ENCODE measurements at places on chromosomes 5 and 9. TPM values are rescaled to one million over a fixed set of nuclear protein-coding genes. Genes with fewer than 3 reads are reported as not detected.

SNCB gene
- not detected for total RNA-seq

DNA sequence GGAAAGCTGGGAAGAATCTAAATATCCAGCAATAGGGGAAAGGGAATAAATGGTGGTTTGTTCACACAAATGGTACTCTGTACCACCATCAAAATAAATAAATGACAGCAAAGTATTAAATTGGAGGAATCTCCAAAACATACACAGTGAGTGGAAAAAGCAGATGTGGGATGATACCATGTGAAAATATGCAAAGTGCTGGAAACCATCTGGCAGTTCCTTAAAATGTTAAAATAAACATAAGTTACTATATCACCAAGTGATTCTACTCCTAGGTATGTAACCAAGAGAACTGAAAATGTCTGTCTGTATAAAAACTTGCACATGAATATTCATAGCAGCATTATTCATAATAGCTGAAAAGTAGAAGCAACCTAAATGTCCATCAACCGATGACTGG lies 41.9 kb upstream of the TEX48 start:
- no peak overlapping the region for H3K4me3 ChIP-seq
- H3K36me3 ChIP-seq = no peaks in the 10 kb centered on the region
- no peaks in the 10 kb centered on the region for H3K27me3 ChIP-seq
- no peak overlapping the region for H3K27ac ChIP-seq
- H3K4me1 ChIP-seq = no peaks in the 10 kb centered on the region
- no peak for DNase-seq

- H3K4me3 ChIP-seq = no peak overlapping the region
- no peak for DNase-seq
- H3K27ac ChIP-seq = no peak overlapping the region
- no peaks in the 10 kb centered on the region for H3K4me1 ChIP-seq
- no peaks in the 10 kb centered on the region for H3K36me3 ChIP-seq
Observed at GRCh38 chr5:156339139-156339841, 12.3 kb downstream of the SGCD start.

ZNF618 gene
- 15.1 TPM for total RNA-seq

LPAR1 gene
- 19.9 TPM for total RNA-seq

GRCh38 chr9:91427873-91428272 lies 4.2 kb upstream of the NFIL3 start:
- H3K4me3 ChIP-seq = no peak overlapping the region
- no peak for DNase-seq
- H3K36me3 ChIP-seq = no peaks in the 10 kb centered on the region
- no peak overlapping the region for H3K27ac ChIP-seq
- no peaks in the 10 kb centered on the region for H3K27me3 ChIP-seq
- peaks cover 6% of the 10 kb centered on the region for H3K4me1 ChIP-seq

DNA sequence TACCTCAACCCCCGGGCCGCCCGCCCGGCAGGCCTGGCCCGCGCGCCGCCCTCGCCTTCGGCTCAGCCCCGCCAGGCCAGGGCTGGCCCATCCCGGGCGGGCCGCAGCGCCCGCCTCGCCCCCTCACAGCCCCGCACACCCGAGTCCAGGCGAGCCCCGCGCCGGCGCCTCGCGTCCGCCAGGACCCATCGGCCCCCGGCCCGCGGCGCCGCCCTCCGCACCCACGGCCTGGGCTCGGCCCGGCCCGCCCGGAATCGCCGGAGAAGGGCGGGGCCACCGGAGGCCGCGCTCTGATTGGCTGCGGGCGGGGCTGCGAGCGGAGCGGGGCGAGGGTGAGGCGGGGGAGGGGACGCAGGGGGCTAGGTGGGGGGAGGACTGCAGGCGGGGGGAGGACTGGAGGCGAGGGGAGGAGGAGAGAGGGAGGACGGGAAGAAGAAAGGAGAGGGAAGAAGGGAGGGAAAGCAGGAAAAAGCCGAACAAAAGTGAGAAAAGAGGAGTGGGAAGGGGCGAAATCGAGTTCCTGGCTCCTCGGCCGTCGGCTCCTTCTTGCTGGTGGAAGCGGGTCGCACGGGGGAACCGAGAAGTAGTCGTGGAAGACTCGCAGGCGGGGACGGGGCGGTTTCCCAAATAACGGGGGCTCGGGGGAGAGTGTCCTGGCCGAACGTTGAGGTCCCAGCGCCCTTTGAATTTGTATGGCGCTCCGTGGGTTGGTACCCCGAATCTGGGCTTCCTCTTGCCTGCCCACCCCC lies 472 bp upstream of the UBTD2 start:
- DNase-seq = peak; percentile 97
- H3K27me3 ChIP-seq = no peaks in the 10 kb centered on the region
- H3K4me3 ChIP-seq = peak overlapping the region; percentile 79
- H3K4me1 ChIP-seq = peaks cover 40% of the 10 kb centered on the region
- no peaks in the 10 kb centered on the region for H3K36me3 ChIP-seq

DNA sequence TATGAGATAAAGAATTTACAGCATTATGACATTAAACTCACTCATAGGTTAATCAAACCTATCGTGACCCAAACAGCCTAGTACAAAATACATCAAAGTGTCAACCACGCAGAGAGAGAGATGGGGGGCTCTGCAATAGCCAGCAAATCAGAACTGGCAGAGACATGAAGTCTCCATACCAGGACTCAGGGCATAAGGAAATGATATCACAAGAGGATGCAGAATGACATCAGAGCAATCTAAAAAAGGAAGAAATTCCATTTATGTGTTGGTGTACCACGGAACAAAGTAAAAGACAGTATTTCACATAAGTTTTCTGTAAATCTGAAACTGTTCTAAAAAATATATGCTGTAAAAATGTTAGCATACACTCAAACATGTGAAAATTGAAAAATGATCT lies 24.6 kb downstream of the BICD2 start:
- H3K4me3 ChIP-seq = no peak overlapping the region
- H3K27me3 ChIP-seq = no peaks in the 10 kb centered on the region
- no peak for DNase-seq
- no peaks in the 10 kb centered on the region for H3K36me3 ChIP-seq
- H3K4me1 ChIP-seq = peaks cover 58% of the 10 kb centered on the region

HSD17B3 gene
- total RNA-seq = not detected

GRCh38 chr9:111559000-111559610 lies 34.1 kb downstream of the ZNF483 start:
- H3K27me3 ChIP-seq = no peaks in the 10 kb centered on the region
- no peaks in the 10 kb centered on the region for H3K4me1 ChIP-seq
- no peak for DNase-seq
- H3K4me3 ChIP-seq = no peak overlapping the region
- no peak overlapping the region for H3K27ac ChIP-seq

IFNE gene
- 0.73 TPM for total RNA-seq

GCNT4 gene
- total RNA-seq = 1.7 TPM

DNA sequence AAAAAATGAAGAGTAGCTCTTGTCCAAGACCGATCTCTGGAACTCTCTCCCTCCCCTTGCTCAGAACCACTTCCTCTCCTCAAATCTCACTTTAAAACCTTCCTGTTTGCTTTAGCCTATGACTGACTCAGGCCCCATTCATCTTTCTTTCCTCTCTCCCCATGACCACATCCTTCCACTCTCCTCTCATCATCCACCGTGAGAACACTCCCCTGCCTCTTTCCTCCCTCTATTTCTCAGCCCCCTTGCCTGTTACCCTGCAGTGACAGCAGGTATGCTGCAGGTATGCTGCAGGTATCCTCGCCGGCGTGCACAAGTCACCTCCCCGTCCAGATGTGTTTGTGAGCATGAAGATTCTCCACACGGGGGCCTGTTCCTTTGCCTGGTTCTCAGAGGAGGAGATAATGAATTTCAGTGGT lies 505.3 kb downstream of the CCDC171 start:
- no peaks in the 10 kb centered on the region for H3K27me3 ChIP-seq
- DNase-seq = peak; percentile 33
- no peak overlapping the region for H3K4me3 ChIP-seq
- H3K4me1 ChIP-seq = no peaks in the 10 kb centered on the region
- H3K36me3 ChIP-seq = no peaks in the 10 kb centered on the region

- DNase-seq = peak; percentile 32
- H3K4me3 ChIP-seq = no peak overlapping the region
- peaks cover 10% of the 10 kb centered on the region for H3K36me3 ChIP-seq
- H3K27me3 ChIP-seq = no peaks in the 10 kb centered on the region
- no peaks in the 10 kb centered on the region for H3K4me1 ChIP-seq
- H3K27ac ChIP-seq = peak overlapping the region; percentile 52
Observed at GRCh38 chr5:88732181-88732633, 150.8 kb downstream of the MEF2C start.

GRCh38 chr5:152437866-152438265 lies 32.8 kb upstream of the NMUR2 start:
- no peak overlapping the region for H3K27ac ChIP-seq
- no peaks in the 10 kb centered on the region for H3K27me3 ChIP-seq
- H3K4me1 ChIP-seq = no peaks in the 10 kb centered on the region
- no peak overlapping the region for H3K4me3 ChIP-seq
- no peak for DNase-seq

F2RL1 gene
- total RNA-seq = 49.0 TPM

GAS1 gene
- total RNA-seq = 103 TPM

DBH gene
- not detected for total RNA-seq

GRCh38 chr5:1380011-1380817 lies 35.3 kb upstream of the CLPTM1L start:
- H3K4me3 ChIP-seq = peak overlapping the region; percentile 1
- H3K4me1 ChIP-seq = peaks cover 12% of the 10 kb centered on the region
- no peaks in the 10 kb centered on the region for H3K36me3 ChIP-seq
- peak; percentile 80 for DNase-seq
- H3K27ac ChIP-seq = no peak overlapping the region
- no peaks in the 10 kb centered on the region for H3K27me3 ChIP-seq

DNA sequence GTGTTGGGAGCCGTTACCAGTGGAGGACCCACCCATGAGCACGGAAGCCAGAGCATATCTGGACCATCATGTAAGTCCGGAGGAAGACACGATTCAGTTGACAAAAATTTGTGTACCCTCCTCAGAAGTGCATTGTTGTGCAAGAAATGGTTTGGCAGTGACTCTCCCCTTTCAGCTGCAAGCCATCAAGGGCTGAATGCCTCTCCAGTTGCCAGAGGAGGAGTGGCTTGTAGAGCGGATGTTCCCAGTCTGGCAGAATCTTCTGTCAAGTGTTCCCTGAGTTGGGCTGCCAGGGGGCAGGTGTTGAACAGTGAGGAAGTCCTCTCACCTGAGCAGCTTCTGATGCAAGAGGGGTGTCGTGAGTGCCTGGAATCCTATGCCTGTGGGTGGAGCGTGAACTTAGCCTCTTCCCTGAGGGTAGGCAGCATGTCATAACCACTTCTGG lies 27.6 kb upstream of the CDKN2AIPNL start:
- no peaks in the 10 kb centered on the region for H3K36me3 ChIP-seq
- no peaks in the 10 kb centered on the region for H3K27me3 ChIP-seq
- peaks cover 27% of the 10 kb centered on the region for H3K4me1 ChIP-seq
- peak overlapping the region; percentile 71 for H3K27ac ChIP-seq
- H3K4me3 ChIP-seq = no peak overlapping the region

GRCh38 chr5:124630767-124631704 lies 115.4 kb downstream of the ZNF608 start:
- H3K27me3 ChIP-seq = no peaks in the 10 kb centered on the region
- H3K4me1 ChIP-seq = no peaks in the 10 kb centered on the region
- H3K36me3 ChIP-seq = no peaks in the 10 kb centered on the region
- H3K27ac ChIP-seq = no peak overlapping the region
- DNase-seq = no peak

- H3K27ac ChIP-seq = no peak overlapping the region
- no peak for DNase-seq
- peaks cover 6% of the 10 kb centered on the region for H3K4me1 ChIP-seq
- no peaks in the 10 kb centered on the region for H3K36me3 ChIP-seq
Observed at GRCh38 chr9:126222835-126223431, 103.7 kb upstream of the MVB12B start.

DNA sequence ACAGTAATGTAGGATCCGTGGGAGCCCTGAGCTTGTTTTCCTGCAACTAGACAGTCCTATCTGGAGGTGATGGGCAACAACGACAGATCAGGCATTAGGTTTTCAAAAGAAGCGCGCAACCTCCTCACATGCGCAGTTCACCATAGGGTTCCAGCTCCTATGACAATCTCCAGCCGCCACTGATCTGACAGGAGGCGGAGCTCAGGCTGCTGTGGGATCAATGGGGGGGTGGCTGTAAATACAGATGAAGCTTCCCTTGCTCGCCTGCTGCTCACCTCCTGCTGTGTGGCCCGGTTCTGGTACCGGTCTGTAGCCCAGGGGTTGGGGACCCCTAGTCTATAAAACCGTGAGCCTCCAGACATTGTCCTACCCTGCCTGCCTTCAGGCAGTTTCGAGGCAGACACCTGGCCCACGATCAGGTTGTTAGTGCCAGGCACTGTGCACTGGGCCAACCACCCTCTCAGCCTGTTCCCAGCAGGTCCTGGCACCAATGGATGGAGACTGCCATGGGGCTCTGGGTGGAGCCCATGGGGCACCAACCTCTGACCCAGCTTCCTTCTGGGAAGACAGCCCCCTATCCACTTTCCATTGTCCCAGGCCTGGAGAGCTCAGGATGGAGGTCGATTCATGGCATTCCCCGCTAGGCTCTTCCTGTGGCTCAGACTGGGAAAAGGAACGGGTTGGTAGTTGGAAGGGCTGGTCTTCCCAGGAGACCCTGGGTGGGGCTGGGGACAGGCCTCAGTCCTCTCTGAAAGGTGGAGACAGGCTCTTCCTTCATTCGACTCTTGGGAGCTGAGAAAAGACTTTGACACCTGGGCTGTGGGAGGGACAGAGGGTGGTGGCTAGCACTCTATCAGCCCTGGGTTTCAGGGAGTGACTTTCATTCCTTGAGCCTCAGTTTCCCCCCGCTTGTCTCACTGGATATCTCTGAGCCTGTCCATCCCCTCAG lies 1.7 kb downstream of the ENDOG start:
- H3K4me1 ChIP-seq = peaks cover 16% of the 10 kb centered on the region
- H3K36me3 ChIP-seq = peaks cover 44% of the 10 kb centered on the region
- H3K4me3 ChIP-seq = peak overlapping the region; percentile 71
- peak; percentile 84 for DNase-seq
- peak overlapping the region; percentile 86 for H3K27ac ChIP-seq

- no peaks in the 10 kb centered on the region for H3K4me1 ChIP-seq
- peaks cover 22% of the 10 kb centered on the region for H3K36me3 ChIP-seq
- H3K27ac ChIP-seq = peak overlapping the region; percentile 96
Observed at GRCh38 chr5:69416699-69417098, 1.8 kb downstream of the MARVELD2 start.

LURAP1L gene
- 32.2 TPM for total RNA-seq

GRCh38 chr5:139684881-139685749 lies 37.0 kb downstream of the CXXC5 start:
- DNase-seq = peak; percentile 68
- H3K27ac ChIP-seq = peak overlapping the region; percentile 69
- H3K4me1 ChIP-seq = peaks cover 48% of the 10 kb centered on the region
- no peaks in the 10 kb centered on the region for H3K27me3 ChIP-seq

DNA sequence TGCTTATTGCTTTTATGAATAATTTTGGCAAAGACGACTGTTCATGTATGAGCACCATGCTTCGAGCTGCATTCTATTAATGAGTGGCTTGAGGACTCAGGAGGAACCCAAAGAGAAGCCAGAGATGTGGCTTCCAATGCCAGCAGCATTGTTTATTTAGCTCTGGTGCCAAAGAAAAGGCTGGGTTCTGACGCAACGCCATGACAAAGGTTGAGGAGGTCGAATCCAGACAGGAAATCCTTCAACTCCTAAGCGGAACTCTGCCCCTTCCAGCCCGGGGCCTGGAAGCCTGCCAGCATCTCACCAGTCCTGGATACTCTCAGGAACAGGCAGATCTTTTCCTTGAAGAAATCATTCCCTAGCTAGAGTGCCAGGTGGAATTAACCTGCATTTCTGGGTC lies 104.4 kb downstream of the ARHGAP26 start:
- H3K4me1 ChIP-seq = peaks cover 75% of the 10 kb centered on the region
- peaks cover 4% of the 10 kb centered on the region for H3K36me3 ChIP-seq
- DNase-seq = peak; percentile 85
- H3K27ac ChIP-seq = peak overlapping the region; percentile 85

- H3K36me3 ChIP-seq = no peaks in the 10 kb centered on the region
- H3K27ac ChIP-seq = no peak overlapping the region
- H3K4me1 ChIP-seq = peaks cover 29% of the 10 kb centered on the region
- DNase-seq = no peak
Observed at GRCh38 chr9:108474356-108474755, 381.4 kb downstream of the ACTL7B start.

PCDHA1 gene
- total RNA-seq = not detected
